Muscle of arm (tissue), 14 donors: ENCODE measurements at places on chromosomes 7 and 10. TPM values are rescaled to one million over a fixed set of nuclear protein-coding genes. Genes with fewer than 3 reads are reported as not detected.
A peak's percentile ranks its signal among the peaks of the same experiment; 100 is the strongest.

The FAM25C gene
- not detected for polyA plus RNA-seq

The LIPN gene
- not detected for polyA plus RNA-seq

The CALN1 gene
- 1.4 TPM for polyA plus RNA-seq

- DNase-seq: no peak
These were observed 10.4 kb upstream of the CLCN1 start for GRCh38 chr7:143305423-143306070.

GRCh38 chr7:2945171-2945570, 98.5 kb downstream of the CARD11 start:
- DNase-seq: no peak

DNA sequence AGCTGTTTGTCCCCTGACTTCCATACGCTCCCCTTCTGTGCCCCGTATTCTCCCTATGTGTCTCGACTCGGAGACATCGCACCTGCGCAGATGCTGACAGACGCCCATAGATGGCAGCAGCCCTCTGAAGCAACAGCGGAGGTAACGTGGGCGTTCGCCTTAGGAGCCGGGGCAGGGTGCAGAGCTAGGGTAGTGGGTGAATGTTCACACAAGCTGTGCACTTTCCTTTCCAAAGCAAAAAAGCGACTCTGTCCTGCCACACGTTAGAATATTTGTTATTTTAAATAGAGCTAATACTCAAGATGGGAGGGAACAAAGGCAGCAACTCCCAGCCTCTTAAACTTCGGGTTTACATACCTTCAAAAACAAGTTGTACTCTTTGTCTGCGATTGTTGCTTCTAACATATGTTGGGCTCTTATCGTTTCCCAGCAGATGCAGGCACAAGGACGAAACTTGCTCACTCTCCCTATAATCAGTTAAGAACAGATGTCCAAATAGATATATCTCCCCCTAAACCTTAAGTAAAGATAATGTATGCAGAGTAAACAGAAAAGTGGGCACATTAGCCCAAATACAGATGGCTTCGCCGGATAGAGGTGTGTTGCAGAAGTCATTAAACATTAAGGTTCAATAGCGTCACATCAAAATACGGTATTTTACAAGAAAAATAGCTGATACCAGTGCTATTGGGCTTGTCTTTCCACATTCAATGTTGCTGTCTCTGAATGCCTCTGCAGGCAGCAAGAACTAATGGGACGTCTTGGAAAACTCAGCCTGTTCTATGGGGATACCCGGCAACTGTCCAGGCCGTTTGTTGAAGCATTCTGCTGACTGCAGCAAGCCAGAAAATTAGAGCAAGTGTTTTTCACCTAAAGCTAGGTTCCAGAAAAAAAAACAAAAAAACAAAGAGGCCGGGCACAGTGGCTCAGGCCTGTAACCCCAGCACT, 340.3 kb upstream of the PRKCQ start:
- DNase-seq: peak; percentile 55

- DNase-seq: no peak
These were observed 36.0 kb upstream of the ABLIM1 start for GRCh38 chr10:114694062-114694461.

DNA sequence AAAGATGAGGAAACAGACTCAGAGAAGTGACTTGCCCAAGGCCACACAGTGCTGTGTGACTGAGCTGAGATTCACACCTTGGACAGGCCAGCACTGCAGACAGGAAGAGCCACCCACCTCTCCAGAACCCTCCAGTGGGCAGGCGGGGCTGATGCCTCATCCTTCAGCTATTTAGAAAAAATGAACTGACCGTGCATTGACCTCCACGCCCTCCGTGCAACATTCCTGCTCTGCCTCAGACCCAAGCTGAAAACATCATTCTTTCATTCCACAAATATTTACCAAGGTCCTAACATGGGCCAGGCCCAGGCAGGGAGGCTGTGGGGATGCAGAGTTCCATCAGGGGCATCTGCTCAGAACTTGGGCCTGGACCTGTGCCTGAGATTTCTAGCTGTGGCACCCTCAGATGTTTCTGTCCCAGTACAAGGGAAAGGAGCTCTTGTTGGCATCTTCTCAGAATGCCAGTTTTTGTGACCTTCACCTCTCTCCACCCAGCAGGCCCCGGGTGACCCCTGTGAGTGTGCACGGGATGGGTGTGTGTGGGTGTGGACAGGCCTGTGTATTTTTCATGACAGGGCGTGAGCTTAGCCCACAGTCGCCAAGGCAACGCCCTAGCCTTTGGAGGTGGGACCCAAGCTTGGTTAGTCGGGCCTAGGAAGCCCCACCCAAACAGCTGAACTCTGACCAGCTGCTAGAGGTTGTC, 6.5 kb downstream of the VSIR start:
- no peak for DNase-seq

DNA sequence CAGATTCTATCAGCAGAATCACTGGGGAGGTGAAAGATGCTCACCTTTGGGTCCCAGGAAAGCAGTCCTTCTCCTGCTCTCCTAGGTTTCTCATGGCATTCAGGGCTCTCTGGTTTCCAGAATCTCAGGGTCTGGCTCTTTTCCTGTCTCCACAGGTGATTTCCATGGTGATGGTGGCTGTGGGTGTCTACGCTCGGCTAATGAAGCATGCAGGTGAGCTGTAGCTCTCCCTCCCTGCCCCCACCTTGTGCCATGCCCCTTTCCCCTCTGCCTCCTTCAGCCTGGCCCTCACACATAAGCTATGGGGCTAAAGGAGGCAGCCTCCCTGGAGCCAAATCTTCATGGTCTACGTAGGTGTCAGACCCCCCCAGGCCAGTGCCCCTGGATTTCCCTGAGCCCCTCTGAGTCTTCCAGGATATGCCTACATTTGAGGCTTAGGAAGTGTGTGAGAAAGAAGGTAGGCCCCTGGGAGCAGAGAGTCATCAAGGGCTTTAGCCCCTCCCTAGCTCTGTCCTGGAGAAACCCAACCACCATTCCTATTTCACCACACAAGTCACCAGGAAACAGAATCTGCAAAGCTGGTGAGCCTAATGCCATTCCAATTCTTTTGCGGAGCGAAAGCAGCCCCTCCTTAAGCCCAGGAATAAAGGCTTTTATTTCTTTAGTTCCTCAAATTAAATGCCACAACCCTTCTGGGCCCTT, 17.2 kb downstream of the TSPAN33 start:
- DNase-seq: no peak

- DNase-seq: no peak
These were observed 169.2 kb downstream of the ZNF438 start for GRCh38 chr10:30862486-30862885.

DNA sequence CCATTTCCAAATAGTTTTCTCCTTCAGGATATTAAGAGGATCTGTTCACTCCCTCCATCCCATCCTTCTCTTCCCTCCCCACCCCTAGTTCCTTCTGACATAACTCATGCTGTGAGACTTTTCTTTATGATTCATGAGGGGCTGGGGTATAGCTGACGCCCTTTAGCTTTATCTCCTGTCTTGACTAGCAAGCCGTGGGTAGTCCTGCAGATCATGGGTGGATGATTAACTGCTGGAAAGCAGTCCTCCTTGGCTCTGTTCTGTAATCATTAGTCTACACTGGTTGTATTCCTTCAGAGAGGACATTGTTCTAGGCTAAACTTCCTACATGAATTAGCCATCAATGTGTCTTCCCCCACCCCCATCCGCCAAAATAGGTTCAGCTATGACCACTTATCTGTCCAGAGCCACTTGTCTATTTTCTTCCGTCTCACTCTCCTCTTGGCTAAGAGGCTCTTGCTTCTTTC, 135.4 kb downstream of the LRRC4 start:
- DNase-seq: no peak

DNA sequence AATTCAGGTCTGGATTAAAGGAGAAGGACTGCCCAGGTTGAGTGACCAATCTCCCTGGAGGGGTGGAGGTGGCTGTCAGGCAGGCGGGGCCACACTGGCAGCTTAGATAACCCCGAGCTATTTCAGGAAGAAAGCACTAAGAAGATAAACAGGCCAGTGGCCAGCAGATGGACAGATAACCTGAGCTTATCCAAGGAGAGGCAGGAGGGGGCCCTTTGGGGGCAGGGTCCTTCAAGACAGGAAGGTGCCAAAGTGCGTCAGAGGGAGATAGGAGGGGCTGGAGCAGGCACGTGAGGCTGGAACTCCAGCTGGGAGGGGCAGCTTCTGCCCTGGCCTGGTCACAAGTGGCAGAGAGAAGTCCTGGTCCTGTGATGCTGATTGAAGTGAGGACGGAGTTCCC, 29.8 kb upstream of the PODXL start:
- no peak for DNase-seq

GRCh38 chr7:95628831-95629439, 32.6 kb upstream of the PDK4 start:
- no peak for DNase-seq
